Stimulated activated CD4-positive, alpha-beta T cell treated with anti-CD3 and anti-CD28 coated beads, Interleukin-15, amount 100 ng/mL, for 1 hour (primary cell): ENCODE measurements at places on chromosomes 1 and 21.

- no peak for DNase-seq
These were observed 10.7 kb downstream of the PIGR start for GRCh38 chr1:206935491-206936067.

DNA sequence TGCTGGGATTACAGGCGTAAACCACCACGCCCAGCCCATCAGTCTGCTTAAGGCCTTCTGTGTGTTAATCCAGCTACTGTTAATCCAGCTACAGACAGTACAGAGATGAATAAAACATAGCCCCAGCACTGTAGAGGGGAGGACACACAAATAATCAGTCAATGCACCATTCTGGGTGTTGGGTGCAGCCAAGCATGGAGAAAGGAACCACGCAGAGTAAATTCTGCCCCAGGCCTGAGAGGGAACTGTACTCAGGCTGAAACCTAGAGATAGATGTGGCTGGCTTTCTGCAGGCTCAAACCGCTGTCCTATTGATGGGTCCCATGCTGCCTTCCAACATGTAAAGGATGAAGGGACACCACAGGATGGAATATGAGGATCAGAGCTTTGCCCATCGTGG, 136.8 kb upstream of the IGSF21 start:
- DNase-seq = no peak

- DNase-seq = no peak
These were observed 71.4 kb downstream of the LRRC7 start for GRCh38 chr1:69639159-69639558.

DNA sequence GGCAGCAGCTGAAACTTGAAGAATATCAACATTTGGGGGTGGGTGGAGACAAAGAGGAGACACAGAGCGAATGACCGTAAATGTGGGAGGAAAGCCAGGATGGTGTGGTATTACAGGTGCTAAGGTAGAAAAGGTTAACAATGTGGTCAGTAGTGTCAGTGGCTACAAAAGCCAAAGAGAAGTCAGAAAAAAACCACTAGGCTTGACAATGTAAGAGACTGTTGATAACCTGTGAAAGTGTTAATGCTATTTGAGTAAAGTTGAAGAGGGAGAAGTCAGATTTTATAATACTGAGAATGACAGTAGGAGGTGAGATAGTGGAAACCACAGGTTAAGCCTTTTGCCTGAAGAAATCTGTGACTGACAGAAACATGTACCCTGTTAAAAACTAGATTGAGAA, 120.8 kb downstream of the CLEC20A start:
- no peak for DNase-seq

- peak; percentile 38 for DNase-seq
These were observed 1.2 kb upstream of the DHRS3 start for GRCh38 chr1:12618965-12619791.

GRCh38 chr1:225766967-225767633, 10.5 kb upstream of the SRP9 start:
- DNase-seq = no peak

DNA sequence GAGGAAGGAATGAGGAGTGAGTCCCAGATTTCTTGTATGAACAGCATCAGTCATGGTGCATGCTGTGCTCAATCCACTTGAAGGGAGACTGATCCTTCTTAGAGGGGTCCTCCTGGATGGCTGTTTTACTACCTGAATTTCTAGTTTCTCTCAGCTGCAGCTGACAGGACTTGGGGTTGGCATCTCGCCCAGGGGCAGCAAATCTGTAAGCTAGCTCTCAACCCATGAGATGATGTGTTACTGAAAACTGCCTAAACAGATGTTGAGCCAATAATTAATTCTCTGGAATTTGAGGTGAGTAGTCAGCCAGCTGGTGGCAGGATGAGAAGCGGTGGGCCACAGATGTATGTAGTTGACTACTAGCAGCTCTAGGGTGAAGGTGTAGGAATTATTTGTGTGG, 19.6 kb downstream of the BACH1 start:
- DNase-seq = no peak

DNA sequence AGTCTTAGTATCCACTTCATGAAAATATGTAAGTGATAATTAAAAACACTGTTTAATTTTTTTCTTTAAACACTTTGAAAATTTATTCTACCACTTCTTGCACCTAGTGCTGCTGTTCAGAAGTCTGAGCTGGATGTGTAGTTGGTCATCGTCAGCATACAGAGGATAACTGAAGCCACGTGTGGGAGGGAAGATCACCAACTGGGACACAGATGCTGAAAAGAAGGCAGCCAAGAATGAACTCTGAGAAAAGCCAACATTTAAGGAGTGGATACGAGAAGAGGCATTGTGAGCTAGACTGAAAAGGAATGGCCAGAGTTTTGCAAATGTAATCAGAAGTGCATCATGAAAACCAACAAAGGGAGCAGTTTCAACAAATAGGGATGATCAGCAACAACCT, 24.6 kb upstream of the CLCA4 start:
- no peak for DNase-seq

DNA sequence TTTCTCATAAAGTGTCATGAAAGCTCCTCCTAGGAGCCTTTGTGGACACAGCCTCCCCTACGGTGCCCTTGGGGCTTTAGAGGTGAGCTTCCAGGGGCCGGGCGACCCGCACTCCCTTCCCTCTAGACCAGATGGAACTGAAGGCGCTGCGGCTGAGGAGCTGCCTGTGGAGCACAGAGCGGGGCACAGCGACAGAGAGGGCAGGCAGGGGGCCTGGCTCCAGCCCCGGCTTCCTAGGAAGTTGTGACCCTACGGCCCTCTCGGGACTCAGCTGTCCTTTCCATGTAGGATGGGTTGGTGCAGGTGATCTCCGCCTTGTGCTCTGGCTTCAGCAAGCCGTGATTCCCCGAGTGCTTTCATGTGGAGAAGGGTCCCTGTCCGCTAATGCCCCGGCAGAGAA, 23.6 kb upstream of the NEK2 start:
- DNase-seq = no peak

- no peak for DNase-seq
These were observed 47.7 kb downstream of the COQ8A start for GRCh38 chr1:226987623-226988333.

- DNase-seq = no peak
These were observed 661.8 kb downstream of the MATN1 start for GRCh38 chr1:30061292-30062220.

DNA sequence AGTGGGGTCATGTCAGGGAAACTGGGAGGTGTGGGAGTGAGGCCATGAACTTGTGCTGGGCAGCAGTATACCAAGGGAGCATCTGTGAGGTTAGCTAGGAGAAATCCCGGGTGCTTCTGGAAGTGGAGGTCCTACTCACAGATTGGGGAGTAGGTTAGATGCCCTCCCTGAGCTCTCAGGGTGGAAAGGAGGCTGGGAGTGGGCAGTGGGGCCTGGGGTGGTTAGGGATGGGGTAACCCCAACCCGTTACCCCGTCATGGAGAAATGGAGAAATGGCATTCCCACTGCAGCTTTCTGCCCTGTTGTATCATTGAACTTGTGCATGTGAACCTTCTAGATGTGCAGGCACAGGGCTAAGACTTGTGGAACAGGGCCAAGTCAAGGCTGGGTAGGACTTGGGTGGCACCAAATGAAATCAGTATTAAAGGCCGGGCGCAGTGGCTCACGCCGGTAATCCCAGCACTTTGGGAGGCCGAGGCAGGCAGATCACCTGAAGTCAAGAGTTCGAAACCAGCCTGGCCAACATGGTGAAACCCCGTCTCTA, 27.2 kb downstream of the EXOC8 start:
- no peak for DNase-seq
